ENCODE measurements at places on chromosomes 6 and 20.

DNA sequence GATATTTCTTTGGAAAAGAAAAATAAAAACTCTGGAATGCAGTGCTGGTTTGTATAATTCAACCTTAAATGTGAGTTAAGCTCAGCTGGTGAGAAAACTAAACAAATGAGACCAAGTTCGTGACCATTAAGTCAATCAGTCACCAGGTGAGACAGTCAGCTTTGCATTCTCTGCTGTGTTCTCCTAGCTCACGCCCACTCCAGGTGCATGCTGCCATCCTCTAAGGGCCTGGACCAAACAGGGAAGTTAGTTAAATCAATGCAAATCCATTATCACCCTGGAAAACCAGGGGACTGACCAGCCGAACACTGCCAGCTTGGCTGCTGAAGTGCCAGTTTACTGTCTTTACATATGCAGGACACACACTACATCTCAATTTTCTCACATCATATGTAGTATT is 7.2 kb downstream of the TPBG start:
- no peak for DNase-seq

DNA sequence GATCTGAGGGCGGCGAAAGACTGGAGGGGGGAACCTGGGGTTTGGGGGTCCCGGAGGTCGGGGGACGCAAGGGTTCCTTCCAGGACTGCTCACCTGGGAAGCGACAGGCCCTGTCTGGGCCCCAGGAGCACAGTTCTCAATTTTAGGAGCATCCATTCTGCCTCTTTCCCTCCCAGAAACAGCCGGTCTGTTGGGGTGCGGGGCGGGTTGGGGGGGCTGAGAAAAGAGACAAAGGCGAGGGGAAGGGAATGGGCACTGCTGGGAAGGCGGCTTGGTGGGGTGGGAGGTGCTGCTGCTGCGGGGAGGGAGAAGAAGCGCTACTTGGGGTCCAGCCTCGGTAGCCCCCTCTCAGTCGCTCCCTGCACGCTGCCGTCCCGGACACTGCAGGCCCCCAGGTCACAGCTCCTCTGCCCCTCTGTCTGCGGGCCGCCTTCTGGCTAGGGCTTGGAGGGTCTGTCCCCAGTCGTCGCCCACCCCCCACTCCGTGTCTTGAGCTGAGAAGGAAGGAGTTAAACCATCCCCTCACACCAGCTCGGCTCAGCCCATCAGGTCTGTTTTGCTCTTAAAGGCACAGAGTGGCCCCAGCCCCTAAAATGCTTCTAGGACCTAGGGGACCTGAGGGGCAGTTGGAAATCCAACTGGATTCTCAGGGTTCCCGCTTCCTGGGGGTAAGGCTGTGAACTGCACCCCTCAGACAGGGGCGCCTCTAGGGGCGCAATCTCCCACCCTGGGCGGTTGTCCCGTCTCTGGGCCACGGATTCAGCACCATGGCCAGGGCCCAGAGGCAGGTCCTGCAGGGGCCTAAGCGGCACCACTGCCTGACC is 690 bp downstream of the GDAP1L1 start:
- peak; percentile 5 for DNase-seq

DNA sequence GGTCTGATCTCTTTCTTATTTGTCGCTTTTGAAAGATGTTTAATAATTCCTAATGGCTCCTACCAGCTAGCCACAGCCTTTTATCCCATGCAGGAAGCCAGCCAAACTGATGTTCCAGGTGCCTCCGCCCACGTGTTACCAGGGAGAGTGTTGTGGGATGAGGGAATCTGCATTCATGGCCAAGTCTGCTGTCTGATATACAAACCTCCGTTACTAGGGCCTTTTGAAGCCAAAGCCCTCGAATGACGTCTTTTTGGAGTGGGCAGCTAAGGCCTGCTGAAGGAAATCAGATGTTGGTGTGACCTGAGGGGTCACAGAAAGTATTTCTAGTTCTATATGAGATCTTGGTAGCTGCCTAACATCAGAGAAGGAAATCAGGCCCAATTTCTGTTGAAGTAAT is 21.3 kb downstream of the STK35 start:
- DNase-seq: peak; percentile 57

DNA sequence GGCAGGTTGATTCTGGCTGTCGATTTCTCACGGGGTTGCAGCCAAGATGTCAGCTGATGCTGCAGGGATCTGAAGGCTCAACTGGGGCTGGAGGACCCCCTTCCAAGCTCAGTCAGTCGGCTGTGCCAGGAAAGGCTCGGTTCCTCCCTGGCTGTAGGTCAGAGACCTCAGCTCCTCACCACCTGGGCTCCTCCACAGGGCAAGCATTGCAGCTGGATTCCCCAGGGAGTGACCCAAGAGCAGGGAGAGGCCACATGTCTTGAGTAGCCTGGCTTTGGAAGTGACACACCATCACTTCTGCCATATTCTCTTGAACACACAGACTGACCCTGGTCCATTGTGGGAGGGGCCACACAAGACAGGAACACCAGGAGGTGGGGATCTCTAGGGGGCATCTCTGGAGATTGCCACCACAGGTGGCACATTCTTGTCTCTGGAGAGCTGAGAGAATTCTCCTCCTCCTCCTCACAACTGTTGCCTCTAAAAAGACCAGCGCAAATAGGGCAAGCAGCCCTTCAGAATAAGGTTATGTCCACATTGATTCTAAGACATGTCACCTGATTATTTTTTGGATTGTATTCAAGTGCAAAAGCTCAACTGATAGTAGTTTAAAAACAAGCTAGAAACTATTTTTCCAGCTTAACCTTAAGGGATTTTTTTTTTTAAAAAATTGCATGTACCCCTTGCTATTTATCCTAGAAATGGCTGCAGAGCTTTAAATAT is 270.5 kb downstream of the NRN1 start:
- DNase-seq: no peak

DNA sequence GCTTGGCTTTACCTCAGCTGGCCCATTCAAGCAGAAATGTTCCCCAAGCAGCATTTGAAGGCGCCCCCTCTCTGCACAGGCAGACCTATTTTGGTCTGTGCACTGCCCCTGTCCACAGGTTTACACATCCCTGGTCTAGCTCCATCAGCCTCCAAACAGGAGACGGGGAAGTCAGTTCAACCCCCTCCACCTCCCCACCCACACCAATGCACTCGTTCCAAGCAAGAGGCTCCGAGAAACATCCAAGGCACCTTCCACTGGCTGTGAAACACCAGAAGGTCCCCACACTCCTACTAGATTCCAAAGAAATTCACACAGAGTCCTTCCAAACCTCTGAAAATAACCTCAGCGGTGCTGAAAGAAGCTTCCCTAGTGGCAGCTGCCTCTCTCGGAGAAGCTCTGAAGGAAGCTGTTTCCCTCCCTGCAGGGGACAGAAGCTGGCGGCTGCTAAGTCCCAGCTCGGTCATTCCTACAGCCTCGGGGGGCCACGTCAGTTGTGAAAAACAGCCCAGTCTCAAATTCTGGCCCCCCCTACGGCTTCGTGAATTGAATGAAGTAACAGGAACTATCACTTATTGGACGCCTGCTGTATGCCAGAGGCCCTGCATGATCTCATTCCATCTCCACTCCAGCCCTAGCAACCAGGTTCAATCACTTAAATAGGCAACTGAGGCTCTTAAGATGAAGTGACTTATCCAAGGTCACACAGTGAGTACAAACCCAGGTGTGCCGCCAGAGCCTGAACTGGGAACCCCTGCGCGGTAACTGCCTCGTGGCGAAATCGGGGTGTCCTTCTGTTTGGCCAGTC is 815 bp downstream of the SPATA2 start:
- DNase-seq: no peak

DNA sequence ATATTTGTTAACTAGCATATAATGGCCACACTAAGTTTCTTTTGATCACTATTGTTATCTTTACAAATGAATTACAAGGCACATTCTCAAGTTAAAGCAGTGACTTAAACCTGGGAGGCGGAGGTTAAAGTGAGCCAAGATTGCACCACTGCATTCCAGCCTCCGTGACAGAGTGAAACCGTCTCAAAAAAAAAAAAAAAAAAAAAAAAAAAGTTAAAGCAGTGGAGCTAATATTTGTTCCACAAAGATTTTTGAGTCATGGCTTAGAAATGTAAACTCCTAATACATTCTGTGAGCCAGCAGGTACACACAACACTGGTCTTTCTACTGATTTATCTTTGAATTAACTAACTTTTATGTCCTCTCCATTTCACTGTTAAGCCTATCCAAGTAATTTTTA is 221.7 kb upstream of the HTR1E start:
- no peak for DNase-seq

GRCh38 chr6:148177589-148178233 is 164.9 kb upstream of the SASH1 start:
- DNase-seq: peak; percentile 58

DNA sequence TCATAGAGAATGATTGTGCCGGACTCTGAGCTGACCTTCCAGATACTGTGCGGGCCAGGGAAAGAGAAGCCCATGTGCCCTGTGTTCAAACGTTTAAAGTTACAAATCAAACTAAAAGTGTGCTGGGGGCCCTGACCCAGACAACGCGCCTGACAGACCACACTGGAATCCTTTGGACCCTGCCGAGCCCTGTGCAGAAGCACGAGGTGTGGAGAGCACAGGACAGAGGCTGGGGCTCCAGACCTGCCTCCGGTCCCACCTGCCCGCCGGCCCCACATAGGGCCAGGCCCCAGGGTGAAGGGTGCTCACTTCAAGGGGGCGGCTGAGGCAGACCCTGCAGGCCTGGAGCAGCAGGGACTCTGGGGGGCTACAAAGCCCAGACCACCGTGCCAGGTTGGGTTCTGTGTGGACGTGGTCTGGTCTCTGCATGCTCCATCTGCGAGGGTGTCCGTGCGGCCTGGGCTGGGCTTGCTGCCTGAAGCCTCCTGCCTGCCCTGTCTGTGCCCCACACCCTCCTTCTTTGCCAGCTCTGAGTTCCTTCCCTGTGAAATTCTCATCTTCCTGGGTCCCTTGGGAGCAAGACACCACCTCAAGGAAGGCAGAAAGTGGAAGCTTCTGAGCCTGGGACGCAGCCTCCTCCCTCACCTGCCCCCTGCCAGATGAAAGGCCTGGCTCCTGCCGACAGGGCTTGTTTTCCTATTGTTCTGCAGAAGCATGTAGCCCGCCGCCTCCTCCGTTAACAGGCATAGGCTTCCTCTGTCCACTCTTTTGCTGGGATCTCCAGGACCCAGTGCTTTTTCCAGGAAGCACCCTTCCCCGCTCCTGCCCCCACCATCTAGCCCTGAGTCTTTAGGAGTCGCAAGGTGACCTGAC is 186.2 kb downstream of the ERMARD start:
- DNase-seq: no peak

All from AG10803 (cell line).